ENCODE measurements at places on chromosomes 2 and 18.

DNA sequence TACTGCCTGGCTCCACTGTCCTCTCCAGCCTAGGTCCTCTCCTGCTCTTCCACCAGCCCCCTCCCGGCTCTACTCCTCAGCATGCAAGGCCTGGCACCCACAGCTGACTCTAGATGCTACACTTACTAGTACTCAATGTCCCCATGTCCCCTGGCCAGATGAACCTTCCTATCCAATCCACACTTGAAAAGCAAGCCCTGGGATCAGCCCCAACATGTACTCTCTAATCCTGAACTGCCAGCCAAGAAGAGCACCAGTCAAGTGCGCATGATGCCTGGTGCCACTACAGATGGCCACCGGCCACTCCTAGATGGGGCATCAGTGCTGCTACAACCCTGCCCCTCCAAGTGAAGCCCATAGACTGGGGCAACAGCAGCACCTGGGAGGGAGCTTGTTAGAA is 168.2 kb downstream of the STK39 start:
- DNase-seq = no peak

DNA sequence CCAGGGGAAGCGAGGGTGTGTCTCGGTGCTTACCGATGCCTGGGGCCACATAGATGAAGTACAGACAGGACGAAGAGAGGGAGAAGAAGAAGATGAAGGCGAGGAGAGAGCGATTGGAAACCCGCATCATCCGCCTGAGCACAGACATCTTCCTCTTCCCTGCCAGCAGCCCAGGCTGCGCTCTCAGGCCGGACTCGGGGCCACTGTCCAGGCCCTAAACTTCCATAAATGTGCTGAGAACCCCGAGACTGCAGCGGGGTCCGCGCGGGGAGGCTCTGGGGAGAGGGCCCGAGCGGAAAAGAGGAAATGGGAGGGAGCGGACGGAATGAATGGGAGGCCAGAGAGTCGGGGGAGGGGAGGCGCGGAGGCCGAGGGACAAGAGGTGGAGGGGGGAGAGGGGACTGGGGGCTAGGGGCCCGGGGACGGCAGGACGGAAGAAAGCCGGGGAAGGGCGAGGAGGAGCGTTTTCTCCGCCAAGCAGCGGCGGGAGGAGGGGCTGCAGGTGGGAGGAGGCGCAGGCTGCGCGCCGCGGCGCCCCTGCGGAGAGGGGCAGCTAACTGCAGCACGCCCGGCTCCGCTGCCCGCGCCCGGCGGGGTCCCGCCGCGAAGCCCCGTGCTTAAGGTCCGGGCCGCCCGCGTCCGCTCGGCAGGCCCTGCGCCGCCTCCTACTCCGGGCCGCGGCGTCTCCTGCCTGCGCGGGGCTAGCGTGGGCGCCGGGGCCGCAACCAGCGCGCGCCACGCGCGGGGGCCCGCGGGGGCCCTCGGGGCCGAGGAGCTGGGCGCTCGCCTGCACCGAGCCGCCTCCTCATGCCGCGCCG is at the start of gene B4GALT6:
Gene B4GALT6 (minus strand): TSS at position 303 of the 818 bp plus-strand sequence. CDS start 155 bp downstream, at position 148.
- no peak for DNase-seq

GRCh38 chr2:8024506-8024905 is 657.4 kb upstream of the ID2 start:
- DNase-seq = no peak

- DNase-seq = no peak
These were observed 4.6 kb downstream of the SIX2 start for GRCh38 chr2:45004562-45005191.

DNA sequence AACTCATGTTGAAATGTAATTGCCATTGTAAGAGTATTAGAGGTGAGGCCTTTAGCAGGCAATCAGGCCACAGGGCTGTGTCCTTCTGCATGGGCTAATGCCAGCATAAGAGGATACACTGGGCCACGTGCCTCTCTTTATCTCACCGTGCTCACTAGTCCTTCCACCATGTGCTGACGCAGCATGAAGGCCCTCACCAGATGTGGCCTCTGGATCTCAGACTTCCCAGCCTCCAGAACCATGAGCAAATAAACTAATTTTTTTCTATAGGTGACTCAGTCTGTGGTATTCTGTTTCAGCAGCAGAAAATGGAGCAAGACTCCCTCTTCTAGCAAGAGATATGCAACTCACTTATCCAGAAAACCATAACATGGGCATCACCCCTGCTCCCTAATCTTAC is 149.7 kb upstream of the ZNF236 start:
- no peak for DNase-seq

DNA sequence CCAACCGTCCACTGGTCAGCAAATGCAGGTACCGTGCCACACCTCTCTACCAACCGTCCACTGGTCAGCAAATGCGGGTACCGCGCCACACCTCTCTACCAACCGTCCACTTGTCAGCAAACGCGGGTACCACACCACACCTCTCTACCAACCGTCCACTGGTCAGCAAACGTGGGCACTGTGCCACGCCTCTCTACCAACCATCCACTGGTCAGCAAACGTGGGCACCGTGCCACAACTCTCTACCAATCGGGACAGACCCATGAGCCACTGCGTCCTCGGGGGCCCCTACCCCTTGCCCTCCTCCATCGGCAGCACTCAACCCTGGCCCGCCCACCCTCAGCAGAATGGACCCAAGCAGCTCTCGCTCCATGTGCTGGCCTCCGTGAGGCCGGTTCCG is 226.4 kb upstream of the SALL3 start:
- DNase-seq = no peak

- DNase-seq = no peak
These were observed 241.0 kb upstream of the RBBP8 start for GRCh38 chr18:22691946-22692710.

DNA sequence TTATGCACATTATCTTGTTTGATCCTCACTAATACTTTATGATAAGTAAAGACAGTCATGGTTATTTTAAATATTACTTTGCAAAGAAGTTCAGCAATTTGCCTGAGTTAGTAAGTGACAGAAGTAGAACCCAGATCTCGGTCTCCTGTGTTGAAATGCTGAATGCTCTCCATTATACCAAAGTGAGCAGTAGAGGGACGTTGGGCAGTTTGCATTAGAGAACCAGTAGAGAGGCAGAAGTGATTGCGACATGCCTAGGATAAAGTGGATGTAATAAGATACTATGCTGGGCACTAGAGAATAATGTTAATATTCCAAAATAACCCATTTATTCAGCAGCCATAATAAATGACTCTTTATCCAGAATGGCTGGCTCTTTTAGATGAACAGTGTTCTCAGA is 201.0 kb downstream of the PMAIP1 start:
- DNase-seq = no peak

- DNase-seq = no peak
These were observed 4.5 kb downstream of the RBMS1 start for GRCh38 chr2:160489111-160489510.

DNA sequence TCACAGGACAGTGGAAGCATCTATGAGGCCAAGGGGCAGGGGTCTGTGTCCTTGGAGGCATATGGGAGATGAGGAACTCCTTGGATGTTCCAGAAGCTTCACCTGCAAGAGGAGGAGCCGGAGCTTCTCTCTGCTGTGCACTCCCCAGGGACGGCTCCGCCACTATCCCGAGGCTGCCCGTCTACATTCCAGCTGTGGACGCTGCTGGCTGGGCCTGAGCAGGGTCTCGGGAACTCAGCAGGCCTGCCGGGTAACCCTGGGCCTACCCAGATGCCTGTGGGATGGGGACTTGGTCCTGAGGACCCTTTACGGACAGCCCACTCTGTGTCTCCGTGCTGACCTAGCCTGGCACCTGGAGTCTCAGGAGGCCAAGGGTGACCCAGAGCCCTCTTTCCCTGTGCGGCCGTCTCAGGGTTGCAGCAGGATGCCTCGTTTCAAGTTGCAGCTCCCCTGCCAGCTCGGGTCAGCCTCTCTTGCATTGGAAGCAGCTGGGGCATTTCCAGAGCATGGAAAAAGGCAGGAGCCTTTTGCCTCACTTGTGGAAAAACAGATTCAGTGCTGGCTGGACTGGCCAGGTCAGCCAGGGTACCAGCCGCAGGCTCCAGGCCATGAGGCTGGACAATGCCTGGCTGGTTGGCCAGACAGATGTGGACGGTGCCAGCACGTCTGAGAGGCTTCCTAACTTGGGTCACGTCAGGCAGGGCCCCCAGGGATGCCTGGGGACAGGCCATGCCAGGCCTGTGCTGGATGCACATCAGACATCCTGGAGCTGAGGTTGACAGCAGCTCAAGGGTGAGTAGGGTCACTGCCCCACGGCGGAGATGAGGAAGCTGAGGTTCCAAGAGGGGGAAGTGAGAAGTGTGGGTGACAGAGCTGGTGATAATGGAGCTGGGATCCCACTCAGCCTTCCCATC is 41.5 kb downstream of the SCTR start:
- no peak for DNase-seq

GRCh38 chr18:64330931-64331330 is 182.0 kb upstream of the LINC00305 start:
- DNase-seq = no peak

- no peak for DNase-seq
These were observed 1.3 kb downstream of the DUSP28 start for GRCh38 chr2:240561325-240561971.

GRCh38 chr2:202116691-202117090 is 43.6 kb downstream of the KIAA2012 start:
- DNase-seq = no peak

- no peak for DNase-seq
These were observed 94.2 kb downstream of the TPGS2 start for GRCh38 chr18:36734596-36734995.

DNA sequence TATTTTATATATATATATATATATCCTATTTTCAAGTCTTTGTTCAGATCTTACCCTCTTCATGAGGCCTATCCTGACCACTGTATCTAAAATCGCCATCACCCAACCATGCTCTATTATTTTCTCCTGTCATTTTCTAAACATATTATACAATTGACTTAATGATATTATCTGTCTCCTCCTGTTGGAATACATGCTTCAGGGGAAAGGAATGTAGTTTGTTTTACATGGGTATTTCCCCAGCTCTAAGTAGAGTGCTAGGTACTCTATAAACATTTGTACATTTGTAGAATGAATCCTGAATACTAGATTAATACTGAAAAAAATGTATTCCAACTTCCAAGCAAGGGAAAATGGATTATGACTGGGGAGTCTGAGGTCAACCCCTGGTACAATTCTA is 26.2 kb downstream of the TTC21B start:
- no peak for DNase-seq

- no peak for DNase-seq
These were observed 34.8 kb upstream of the SP5 start for GRCh38 chr2:170680172-170680941.

- DNase-seq = no peak
These were observed 123.3 kb upstream of the DLGAP1 start for GRCh38 chr18:4578449-4578848.

DNA sequence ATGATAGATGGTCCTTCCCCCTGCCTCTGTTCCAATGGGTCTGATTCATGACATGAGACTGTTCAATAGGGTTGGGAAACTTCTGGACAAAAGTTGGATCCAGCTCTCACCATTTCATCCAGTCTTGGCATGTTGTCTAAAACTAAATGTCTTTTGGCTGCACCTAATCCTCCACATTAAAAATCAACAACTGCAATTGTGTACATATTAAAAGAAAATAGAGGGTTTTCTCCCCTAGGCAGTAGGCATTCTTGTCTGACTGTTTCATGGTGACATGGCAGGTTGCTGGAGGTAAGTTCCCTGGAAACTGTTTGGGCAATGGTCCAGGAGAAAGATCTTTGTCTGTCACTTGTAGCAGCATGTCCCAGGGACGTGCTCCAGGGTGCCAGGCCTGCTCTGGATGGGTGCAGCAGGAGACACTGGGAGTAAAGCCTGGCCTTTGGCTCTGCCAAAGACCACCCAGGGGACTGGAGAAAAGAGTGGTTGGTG is 135.8 kb downstream of the TCF4 start:
- no peak for DNase-seq

DNA sequence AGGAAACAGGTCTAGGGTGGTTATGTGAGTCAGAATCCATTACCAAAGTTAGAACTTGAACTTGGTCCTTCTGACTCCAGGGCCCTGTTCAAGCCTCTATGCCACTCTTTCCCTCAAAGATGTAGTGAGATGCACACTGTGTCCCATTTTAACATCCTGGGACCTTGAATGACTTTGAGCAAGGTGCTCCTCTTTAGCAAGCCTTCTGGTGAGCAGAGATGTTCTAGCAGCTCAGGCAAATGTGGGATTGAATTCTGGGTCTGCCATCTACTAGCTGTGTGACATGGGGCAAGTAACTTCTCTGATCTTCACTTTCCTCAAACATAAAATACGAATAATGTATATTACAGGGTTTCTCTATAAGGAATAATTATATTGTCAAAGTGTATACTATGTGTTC is 294.0 kb upstream of the CXCR4 start:
- no peak for DNase-seq

GRCh38 chr2:230816735-230817134 is 48.0 kb upstream of the ITM2C start:
- no peak for DNase-seq

DNA sequence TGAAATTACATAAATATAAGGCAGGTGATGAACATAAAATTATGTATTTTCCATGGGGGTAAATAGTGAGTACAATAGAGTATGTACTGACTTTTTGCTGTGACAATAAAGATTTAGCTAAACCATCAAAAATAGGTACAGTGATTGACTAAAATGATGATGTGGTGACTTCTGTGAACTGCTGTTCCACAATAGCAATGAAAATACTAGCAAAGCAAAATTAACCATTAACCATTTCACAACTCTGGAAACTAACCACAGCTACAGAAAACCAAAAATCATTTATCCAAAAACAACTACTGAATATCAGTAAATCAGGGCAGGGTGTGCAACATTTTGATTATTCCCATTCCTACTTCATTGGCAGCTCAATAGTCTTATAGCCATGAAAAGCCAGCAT is 161.4 kb upstream of the GYPC start:
- no peak for DNase-seq

DNA sequence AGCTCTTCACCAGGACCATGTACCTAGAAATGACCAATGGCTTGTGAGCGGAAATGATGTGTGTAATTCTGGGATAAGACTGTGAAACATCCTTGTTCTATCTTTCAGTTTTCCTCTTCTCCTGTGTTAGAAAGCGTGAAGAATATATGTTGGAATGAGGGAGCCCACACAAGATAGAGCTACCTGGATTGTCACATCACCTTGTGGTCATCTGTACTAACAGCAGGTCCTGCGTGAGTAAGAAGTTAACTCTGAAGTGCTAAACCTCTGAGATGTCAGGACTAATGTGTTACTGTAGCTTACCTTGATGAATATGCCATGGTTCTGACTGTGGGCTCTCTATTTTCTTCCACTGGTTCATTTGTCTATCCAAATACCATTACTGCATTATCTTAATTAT is 75.6 kb downstream of the FASTKD2 start:
- no peak for DNase-seq

GRCh38 chr18:63107171-63107845 is 212.3 kb downstream of the BCL2 start:
- no peak for DNase-seq

DNA sequence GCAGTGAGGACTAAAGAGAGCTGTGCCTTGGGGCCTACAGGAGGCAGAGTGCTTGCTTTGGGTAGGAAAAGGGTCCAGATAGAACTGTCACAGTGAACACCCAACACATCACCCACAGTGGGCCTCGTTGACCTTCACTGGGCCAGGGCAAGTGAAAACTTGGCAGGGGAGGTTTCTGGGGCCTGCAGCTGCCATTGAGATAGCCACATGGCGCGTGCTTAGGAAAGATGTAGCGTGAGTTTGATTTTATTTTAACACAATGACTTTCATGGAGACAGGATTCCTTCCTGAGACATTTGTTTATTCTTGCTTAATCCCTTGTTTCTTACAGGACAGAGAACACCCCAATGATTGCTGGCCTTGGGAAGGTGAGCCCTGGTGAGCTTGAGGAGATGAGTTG is 9.3 kb upstream of the ESPNL start:
- no peak for DNase-seq

All from T-helper 9 cell (primary cell).